ENCODE measurements at places on chromosomes 2 and 18. TPM values are rescaled to one million over a fixed set of nuclear protein-coding genes. Genes with fewer than 3 reads are reported as not detected.

The LMAN2L gene
- 9.8 TPM for total RNA-seq

The SERPINB5 gene
- total RNA-seq, result 1.4 TPM

DNA sequence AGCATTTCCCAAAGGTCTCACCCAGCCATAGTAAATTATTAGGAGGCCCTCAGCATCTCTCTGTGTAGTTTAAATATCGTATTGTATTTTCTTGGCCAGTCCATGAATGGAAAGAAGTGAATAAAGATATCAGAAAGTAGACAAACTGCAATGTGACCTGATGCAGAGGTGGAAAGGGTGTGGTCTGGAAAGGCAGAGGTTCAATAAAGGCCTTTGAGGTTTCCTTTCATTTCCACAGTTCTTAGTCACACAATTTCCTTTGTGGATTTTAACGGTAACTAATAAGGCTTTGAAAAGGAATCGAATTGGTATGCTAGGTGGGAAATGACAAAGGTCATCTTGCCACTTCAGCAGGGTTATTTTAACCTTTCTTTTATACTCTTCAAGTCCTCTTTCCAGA lies 20.1 kb upstream of the WIPF1 start:
- no peak overlapping the region for H3K27ac ChIP-seq
- H3K4me1 ChIP-seq, result no peaks in the 10 kb centered on the region
- H3K4me3 ChIP-seq, result no peak overlapping the region
- no peak for DNase-seq

DNA sequence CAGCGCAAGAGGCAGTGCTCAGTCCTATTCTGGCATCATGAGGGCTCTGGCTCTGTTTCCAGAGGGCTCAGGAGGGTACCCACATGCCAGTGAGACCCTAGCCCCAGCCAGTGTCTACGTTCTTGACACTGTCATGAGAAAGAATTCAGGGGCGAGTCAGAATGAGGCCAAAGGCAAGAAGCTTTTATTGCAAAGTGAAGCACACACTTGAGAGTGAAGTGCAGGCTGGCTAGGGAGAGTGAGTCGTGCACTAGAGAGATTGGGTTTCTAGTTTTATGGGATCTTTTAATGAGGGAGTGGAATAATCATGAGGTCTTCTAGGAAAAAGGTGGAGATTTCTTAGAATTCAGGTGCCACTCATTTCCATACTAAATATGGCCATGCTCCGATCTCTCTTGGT lies 164.1 kb downstream of the DCDC2C start:
- no peaks in the 10 kb centered on the region for H3K27me3 ChIP-seq
- no peak overlapping the region for H3K27ac ChIP-seq

All from K562 (cell line).